Stimulated activated CD4-positive, alpha-beta T cell treated with anti-CD3 and anti-CD28 coated beads, TNF-alpha, amount 100 ng/mL, for 1 hour (primary cell): ENCODE measurements at places on chromosomes 7 and 10.
A peak's percentile ranks its signal among the peaks of the same experiment; 100 is the strongest.

- DNase-seq = no peak
Measured at GRCh38 chr10:62010366-62010765, 108.9 kb downstream of the ARID5B start.

DNA sequence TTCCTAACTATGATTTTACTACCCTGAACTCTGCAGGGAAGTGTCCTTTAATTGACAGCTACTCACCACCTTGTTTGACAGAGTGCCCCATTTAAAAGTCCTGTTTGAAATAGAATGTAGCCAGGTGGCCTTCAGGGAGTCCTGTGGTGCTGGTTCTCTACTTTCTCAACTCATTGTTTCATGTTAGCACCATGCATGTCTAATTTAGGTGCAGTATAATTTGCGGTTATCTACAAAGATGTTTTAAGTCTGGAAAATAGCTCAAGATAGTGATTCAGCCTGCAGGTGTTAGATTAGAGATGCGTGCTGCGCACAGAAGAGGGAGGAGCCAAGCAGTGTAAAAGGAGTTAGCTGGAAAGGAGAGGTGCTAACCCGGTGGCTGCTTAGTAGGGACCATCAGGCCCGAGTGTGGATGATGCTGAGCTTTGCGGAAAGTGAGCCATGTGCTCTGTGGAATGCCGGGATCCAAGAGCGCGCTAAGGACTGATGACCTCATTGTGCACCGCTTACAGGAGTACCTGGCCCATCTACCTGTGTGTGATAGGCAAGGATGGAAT is 1.2 kb downstream of the CCM2 start:
- DNase-seq = peak; percentile 30

GRCh38 chr7:2139004-2139699 is 93.6 kb downstream of the MAD1L1 start:
- no peak for DNase-seq

DNA sequence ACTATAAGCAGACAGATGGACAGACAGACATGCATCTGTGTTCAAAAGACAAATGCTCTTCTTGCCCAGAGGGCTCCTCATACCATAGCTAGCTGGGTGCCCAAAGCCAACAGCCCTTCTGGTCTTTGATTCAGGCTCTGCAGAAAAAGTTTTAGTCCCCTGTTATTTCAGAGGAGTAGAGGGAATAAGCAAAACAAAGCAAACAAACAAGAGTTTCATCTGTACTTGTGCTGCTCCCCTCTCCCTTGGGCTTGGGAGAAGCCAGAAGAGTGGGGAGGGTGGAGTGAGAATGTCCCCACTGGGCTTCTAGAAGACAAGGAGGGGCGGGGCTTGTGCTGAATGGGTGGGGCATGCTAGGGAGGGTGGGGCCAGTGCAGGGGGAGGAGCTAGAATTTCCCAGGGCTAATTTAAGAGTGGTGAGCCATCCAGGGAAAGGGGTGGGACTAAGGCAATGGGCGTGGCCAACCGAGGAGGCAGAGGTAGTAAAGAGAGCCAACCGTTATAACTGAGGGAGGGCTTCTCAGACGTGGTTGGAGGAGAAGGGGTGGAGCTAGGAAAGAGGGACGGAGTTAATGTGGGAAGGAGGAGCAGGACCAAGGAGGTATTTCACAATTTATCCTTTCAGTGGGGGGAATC is 101.2 kb upstream of the MGMT start:
- no peak for DNase-seq

GRCh38 chr10:58318346-58318745 is 16.5 kb upstream of the UBE2D1 start:
- DNase-seq = no peak

GRCh38 chr10:68957654-68958053 is 1.7 kb downstream of the DDX21 start:
- DNase-seq = no peak

DNA sequence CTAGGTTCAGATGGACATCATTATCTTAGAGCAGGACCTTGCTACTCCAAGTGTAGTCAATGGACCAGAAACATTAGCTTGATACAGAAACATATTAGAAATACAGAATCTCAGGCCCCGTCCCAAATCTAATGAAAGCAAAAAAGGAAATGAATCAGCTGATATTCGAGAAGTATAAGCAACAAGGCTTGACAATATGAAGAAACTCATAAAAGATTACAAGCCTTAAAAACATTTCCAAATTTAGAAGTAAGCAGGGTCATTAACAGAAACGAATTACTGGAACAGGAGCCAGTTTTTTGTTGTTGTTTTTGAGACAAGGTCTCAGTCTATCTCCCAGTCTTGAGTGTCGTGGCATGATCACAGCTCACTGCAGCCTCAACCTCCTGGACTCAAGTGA is 40.5 kb upstream of the GSAP start:
- no peak for DNase-seq

- DNase-seq = no peak
Measured at GRCh38 chr7:51021906-51022570, 239.3 kb upstream of the GRB10 start.

DNA sequence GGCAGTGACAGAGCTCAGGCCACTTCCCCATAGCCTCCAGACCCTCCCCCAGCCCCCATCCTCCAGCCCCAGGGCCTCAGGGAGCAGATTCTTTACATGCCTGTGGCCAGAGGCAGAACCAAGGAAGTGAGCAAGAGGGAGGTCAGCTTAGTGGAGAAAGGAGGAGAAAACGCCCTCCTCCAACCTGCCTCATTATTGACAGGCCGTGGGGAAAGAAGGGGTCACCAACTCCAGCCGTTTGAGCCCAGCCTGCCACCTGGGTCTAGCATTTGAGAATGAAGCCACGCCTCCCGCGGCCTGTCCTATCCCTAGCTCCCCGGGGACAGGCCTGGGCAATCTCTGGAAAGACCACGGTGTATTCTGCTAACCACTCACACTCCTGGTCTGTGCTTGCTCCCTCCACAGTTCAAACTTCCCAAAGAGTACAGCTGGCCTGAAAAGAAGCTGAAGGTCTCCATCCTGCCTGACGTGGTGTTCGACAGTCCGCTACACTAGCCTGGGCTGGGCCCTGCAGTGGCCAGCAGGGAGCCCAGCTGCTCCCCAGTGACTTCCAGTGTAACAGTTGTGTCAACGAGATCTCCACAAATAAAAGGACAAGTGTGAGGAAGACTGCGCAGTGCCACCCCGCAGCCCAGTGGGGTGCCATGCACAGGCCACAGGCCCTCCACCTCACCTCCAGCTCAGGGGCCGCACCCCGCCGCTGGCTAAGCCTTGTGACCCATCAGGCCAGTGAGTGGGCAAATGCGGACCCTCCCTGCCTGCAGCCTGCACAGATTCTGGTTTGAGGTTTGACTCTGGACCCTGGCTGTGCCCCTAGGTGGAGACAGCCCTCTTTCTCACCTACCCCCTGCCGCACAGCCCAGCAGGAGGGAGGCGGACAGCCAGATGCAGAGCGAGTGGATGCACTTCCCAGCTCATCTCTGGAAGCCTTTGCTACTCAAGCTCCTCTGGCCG is 14.3 kb upstream of the TRIM8 start:
- DNase-seq = no peak

GRCh38 chr10:32047881-32048280 is 8.3 kb downstream of the KIF5B start:
- no peak for DNase-seq

DNA sequence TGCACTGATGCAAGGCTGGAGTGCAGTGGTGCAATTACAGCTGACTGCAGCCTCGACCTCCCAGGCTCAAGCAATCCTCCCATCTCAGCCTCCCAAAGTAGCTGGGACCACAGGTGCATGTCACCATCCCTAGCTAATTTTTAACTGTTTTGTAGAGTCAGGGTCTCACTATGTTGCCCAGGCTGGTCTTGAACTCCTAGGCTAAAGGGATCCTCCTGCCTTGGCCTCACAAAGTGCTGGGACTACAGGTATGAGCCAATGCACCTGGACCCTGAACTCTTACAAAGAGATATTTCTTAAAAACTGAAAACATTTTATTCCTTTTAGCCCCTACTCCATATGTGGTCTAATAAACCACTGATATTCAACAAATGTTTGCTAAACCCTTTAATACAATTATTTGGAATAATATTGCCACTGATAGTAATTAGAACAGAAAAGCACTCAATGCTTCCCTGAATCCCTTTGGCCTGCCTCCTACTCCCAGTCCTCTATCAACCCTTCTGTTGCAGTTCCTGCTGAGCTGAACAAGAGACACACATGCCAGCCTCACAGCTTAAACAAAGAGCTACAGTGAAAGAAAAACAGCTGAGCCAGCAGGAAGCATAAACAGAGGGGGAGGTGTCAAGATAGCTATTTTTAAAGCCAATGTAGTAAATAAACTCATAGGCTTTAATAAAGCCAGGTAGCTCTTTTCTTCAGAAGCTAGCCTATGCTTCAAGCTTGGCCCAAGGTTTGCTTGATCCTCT is 7.0 kb upstream of the GNAI1 start:
- no peak for DNase-seq

- no peak for DNase-seq
Measured at GRCh38 chr7:53744403-53744760, 708.9 kb downstream of the POM121L12 start.

DNA sequence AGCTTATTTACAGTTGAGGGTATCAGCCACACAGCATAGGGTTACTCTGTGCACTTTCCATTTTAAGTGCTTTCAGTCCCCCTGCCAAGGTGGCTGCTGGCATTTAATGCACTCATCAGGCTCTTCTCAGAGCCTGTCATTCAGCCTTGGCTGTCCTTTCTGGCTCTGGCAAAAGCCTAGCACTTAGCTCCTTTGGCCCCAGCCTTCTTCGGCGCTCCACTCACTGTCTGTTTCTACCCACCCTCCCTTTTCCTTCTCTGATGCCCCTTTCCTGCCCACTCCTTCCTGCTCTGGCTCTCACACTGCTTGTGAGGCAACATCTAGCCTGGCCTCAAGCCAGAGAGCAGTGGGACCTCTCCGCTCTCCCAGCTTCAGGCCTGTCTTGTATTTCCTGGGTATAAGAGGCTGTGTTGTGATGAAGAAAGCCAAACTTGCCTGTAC is 60.2 kb downstream of the WIPF3 start:
- DNase-seq = no peak

DNA sequence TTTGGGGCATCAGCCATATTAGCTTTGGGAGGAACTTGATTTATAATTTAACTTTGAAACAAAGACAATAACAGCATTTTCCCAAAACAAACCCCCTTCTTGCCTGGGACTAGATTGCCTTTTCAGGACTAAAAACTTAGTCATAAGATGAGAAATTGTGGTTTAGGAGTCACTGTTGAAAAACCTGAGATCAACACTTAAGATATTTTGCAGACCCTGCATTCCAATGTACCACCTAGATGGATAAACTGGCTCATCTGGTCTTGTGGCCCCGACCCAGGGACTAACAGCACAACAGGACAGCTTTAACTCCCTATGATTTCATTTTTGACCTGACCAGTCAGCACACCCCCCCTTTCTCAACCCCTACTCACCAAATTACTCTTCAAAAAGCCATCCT is 1165.4 kb downstream of the XPNPEP1 start:
- no peak for DNase-seq

- DNase-seq = no peak
Measured at GRCh38 chr10:9762966-9763656, 1254.6 kb upstream of the CELF2 start.
